Thoracic aorta (tissue), 2 donors: ENCODE measurements at places on chromosomes 6 and 20.
A peak's percentile ranks its signal among the peaks of the same experiment; 100 is the strongest.

DNA sequence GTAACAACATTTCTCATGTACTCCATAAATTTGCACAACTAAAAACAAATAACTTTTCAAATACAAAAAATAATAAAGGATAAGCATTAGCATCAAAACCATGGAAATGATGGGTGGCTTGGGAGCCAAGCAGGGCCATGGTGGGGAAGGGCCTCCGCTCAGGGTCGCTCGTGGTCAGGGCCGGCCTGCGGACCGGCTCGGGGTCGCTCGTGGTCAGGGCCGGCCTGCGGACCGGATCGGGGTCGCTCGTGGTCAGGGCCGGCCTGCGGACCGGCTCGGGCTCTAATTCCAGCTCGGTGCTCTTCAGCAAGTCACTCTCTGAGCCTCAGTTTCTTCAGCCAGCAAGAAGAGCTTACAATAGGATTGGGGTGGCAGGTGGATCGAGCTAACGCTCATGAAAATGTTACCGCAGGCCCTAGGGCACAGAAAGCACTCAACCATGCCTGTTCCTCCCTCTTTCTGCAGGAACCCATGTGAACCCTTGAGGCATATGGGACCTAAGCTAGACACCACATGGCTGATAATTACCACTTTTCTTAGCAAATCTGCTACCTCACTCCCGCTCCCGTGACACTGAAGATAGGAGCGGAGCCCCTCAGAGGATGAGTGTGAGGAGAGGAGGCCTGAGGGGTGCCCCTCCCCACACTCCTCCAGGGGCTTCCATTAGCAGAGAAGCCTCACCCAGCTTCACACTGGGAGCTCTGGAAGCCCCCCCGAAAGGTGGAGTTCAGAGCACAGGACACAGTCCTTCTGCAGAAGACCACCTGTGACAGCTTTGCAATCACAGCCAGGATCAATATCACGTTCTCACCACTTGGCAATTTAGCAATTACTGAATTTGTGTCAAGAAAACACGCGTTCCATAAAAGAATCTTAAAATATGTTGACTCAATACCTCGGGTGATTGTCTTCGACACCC, 103.0 kb downstream of the PSMB1 start:
- no peak for DNase-seq

DNA sequence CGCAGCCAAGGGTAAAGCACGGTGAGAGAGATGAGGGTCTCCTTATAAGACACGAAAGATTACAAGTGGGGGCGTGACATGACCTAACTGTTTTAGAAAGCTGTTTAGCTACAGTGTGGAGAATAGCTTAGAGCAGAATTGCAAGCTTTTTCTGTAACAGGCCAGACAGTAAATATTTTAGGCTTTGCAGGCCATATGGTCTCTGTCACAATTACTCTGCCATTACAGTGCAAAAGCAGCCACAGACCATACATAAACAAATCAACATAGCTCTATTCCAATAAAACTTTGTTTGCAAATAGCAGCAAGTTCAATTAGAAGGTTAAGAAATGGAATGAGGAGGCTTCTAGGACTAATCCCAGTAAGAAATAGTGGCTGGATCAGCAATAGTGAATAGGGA, 16.8 kb downstream of the PGM3 start:
- DNase-seq, result no peak

DNA sequence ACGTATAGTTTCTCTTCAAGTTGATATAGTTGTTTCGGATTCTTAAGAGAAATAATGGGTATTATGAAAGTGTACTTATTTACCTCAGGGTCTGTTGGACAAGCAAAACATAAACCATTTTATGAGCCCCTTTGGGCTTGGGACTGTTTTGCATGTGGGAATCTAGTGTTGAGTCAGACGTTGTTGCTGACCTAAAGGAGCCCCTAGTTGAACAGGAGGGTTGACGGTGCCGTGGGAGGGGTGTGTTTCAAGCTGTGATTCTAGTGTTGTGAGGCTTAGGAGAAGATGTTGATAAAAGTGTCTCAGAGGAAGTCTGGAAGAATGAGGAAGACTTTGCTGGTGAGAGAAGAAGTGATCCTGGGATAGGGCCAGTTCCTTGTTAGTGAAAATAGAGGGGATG, 140.0 kb downstream of the ARID1B start:
- DNase-seq, result no peak

- no peak for DNase-seq
Observed at GRCh38 chr6:44642349-44642748, 254.8 kb downstream of the CDC5L start.

DNA sequence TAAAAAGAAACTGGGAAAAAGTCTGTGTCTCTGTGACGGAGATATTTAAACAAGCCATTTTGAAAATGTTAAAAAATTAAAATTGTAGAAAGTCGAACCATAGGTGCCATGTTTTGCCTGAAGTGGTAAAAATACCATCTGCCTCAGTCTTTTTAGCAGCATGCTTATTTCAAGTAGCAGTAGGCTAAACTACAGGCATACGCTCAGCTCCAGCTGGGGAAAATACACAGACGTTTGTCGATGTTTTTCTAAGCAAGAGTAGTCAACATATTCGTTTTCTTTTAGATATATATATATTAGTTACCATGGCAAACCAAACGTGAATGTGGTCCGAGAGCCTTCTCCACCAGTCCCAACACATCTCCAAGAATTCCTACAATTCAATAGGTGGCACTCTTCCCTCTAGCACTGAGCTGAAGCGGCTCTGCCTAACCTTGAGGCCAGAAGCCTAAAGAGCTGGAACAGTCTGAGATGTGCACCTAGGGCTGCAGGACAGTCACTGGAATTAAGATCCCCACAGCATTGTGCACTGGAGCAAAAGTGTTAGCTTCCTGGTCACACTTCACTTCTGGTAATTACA, 70.2 kb upstream of the BEND3 start:
- DNase-seq, result no peak

DNA sequence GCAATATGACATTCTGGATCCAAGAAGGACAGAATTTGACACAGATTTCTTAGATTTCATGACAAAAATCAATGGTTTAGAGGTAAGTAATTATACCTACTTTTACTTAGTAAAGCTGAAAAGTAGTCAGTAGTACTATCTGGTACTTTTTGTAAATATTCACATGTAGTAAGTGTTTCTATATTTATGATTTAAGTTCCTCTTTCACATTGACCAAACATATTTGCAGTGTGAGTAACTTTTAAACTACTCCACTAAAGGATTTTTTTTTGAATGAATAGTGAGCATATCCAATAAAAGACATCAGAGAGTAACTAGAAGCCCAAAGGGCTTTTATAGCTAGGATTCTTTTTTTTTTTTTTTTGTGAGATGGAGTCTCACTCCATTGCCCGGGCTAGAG, 60.8 kb downstream of the DNAH8 start:
- DNase-seq, result no peak

- no peak for DNase-seq
Observed at GRCh38 chr20:63534427-63534830, 2.7 kb downstream of the PTK6 start.

DNA sequence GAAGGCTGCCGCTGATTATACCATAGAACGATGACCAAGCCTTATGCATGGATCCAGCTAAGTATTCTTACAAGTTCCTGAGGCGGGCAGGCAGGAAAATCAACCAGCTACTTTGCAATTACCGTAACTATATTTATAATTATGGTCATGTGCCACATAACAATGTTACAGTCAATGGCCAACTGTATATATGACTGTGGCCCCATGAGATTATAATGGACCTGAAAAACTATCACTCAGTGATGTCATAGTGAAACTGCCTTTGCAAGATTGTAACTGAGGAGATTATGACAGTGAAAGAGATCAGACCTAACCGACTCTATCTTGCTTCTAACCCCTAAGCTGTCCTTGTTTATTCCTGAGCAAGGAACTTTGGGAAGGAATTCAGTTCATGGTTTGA, 33.1 kb upstream of the FAM135A start:
- no peak for DNase-seq

GRCh38 chr6:2845880-2846208, 4.2 kb upstream of the SERPINB1 start:
- no peak for DNase-seq

DNA sequence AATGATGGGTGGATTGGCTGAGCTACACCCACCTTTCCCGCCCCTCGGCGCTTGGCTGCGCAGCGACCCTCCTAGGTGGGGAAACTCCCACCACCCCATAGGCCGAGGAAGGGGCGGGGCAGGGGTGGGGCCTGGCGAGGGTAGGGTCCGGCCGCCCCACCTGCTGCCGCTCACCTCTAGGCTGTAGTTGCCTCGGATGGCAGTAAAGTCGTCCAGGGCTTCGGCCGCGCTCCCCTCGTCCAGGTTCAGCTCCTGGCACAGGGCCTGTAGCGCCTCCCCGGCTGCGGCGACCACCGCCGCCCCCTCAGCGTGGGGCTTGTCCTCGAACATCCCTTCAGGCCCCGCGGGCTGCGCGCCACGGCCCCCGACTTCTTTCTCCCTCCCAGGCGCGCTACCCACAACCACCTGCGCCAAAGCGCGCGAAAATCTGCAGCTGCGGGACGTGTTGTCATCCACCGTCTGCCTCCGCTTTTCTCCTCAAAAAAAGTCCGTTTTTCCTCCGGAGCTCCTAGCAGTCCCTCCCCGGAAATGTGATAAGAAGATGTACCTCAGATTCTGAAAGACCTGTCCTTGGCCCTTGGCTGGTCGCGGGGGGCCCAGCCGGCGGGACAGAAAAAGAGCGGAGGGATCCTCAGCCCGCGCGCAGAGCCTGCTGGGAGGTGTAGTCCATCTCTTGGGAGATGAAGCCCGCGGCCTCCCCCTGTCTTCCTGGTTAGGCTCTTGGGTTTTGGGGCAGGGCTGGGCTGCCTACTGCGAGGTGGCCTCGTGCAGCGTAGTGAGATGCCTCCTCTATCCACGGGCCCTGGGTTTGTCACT, at the start of gene RBL1:
RBL1 (minus strand) TSS at position 399 of the 816 bp plus-strand sequence; CDS start at position 330, 69 bp downstream.
- DNase-seq, result peak; percentile 25

- DNase-seq, result no peak
Observed at GRCh38 chr20:36070451-36070850, 84.1 kb upstream of the EPB41L1 start.

GRCh38 chr6:95249175-95249574, 328.2 kb upstream of the MANEA start:
- DNase-seq, result no peak

DNA sequence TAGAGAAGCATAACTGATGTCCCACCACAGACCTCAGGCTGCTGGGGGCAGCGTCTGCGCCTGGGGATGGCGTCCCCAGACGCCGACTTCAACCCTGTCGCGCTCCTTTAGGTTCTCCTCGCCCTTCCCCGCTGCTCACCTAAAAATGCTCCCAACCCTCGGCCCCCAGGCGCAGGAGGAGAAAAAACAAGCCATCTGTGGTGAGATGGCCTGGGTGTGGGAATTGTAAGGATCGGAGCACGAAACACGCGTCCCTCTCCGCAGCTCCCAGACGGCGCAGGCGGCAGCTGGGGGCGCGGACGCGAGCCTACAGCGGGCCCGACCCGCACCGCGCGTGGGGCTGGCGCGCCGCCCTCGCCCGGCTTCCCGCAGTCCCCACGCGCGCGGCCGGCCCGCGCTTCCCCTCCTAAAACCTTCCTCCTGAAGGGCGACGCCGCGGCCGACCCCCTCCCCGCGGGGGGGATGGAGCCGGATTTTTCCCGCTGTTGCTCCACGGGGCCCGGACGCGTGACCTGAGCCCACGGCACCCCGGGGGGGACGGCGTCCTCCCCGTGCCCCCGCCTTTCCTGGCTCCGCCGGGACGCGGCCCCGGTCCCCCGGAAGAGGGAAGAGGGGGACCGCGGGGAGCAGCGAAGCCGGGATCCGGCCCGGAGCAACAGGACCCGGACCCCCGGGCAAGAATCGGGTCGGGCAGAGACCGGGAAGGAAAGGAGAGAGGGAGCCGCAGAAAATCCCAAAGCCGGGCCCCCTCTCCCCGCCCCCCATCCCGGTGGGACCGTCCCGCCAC, 611 bp downstream of the EPB41L2 start:
- DNase-seq, result no peak

DNA sequence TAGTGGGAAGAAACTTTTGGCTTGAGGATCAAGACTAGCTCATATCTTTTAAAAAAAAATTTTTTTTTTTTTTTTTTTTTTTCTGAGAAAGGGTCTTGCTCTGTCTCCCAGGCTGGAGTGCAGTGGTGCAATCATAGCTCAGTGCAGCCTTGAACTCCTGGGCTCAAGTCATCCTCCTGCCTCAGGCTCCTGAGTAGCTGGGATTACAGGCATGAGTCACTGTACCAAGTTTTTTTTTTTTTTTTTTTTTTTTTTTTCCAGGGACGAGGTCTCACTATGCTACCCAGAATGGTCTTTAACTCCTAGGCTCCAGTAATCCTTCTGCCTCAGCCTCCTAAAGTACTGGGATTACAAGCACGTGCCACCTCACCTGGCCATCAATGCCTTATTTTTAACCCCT, 27.9 kb downstream of the GCLC start:
- no peak for DNase-seq

GRCh38 chr6:15897063-15897876, 231.6 kb upstream of the MYLIP start:
- no peak for DNase-seq

- DNase-seq, result no peak
Observed at GRCh38 chr6:168087436-168088160, 8.6 kb upstream of the FRMD1 start.

DNA sequence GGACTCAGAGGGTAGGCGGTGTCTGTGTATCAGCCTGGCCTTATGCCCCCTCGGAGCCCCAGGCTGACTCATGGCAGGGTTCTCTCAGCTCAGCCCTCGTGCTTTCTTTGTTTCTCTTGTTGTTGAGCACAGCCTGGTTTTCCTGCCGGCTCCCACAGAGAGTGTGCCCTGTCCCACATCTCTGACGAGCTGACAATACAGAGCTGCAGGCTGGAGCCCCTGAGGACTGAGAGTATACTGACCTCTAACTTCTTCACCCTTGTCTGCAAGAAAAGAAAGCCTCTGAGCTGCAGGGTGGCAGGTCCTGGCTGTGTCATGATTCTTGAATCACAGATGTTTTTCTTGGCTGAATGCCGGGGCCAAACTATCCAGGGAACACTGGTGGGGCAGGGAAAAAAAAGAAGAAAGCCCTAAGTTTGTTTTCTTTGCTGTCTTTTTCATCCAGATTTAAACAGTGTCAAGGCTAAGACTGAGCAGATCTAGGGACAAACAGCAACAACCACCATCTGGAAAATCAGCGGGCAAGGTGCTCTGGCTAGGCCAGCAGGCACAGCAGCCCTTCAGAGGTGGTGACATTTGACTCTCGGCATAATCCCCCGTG, 63.3 kb upstream of the ZNF133 start:
- peak; percentile 12 for DNase-seq
